ENCODE measurements at places on chromosomes 2 and 18. TPM values are rescaled to one million over a fixed set of nuclear protein-coding genes. Genes with fewer than 3 reads are reported as not detected.

Gene KCTD1
- 5.3 TPM for total RNA-seq

Gene COX7A2L
- total RNA-seq, result 92.1 TPM

GRCh38 chr18:68035774-68036522 lies 519.4 kb upstream of the DSEL start:
- H3K4me3 ChIP-seq, result no peak overlapping the region
- no peaks in the 10 kb centered on the region for H3K27me3 ChIP-seq
- no peaks in the 10 kb centered on the region for H3K4me1 ChIP-seq
- no peak for DNase-seq
- no peaks in the 10 kb centered on the region for H3K36me3 ChIP-seq
- no peak overlapping the region for H3K27ac ChIP-seq

DNA sequence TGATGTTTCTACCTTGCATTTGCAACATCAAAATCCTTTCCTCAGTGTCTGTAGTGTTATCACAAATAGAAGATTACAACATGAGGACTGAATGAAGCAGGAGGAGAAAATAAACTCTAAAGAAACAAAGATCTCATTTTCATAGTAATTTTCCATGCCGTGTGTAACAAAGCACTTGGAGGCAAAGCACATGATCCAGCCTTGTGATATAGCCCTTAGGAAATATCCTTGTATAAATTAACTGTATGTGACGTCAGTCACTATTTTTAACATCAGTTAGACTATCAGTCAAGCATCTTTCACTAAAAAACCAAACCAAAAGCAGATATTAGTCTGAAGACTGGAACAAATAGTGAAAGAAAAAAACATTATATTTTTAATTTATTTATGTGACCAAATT lies 492.1 kb upstream of the CNTNAP5 start:
- H3K27ac ChIP-seq, result no peak overlapping the region
- H3K36me3 ChIP-seq, result no peaks in the 10 kb centered on the region

All from activated CD4-positive, alpha-beta T cell treated with anti-CD3 and anti-CD28 coated beads, Interleukin-2, amount 10 ng/mL, durations not matched to agents 7 days and 5 days (primary cell).